ENCODE measurements at places on chromosomes 12 and 14. TPM values are rescaled to one million over a fixed set of nuclear protein-coding genes. Genes with fewer than 3 reads are reported as not detected.

The DNAH10 gene
- polyA plus RNA-seq, result 8.8 TPM

The RPS6KA5 gene
- 6.2 TPM for polyA plus RNA-seq

The FGD4 gene
- 15.0 TPM for polyA plus RNA-seq

The CIROP gene
- polyA plus RNA-seq, result not detected

The SDSL gene
- polyA plus RNA-seq, result 0.76 TPM

GRCh38 chr14:68541178-68541896 is 251.5 kb downstream of the ZFP36L1 start:
- no peak for DNase-seq

- DNase-seq, result no peak
Observed at GRCh38 chr12:128570191-128571065, 253.3 kb downstream of the SLC15A4 start.

GRCh38 chr12:130982565-130983225 is 29.0 kb downstream of the ADGRD1 start:
- DNase-seq, result no peak

DNA sequence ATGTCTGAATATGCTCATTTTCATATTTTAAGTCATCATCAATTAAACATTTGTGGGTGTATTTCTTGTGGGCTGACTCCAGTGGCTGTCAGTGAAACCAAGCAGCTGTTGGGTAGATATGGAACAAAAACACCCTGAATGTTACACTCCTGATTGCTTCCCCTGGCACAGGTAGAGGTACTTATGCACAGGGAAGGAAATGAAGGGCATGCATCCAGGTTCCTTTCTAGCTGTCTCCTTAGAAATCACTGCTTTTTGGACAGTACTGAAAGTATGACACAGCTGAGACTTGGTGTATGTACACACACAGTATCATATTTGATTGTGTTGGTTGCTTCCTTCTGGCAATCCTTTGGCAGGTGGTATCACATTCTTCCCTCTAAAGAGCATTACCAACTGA is 1006.7 kb downstream of the DIO2 start:
- no peak for DNase-seq

DNA sequence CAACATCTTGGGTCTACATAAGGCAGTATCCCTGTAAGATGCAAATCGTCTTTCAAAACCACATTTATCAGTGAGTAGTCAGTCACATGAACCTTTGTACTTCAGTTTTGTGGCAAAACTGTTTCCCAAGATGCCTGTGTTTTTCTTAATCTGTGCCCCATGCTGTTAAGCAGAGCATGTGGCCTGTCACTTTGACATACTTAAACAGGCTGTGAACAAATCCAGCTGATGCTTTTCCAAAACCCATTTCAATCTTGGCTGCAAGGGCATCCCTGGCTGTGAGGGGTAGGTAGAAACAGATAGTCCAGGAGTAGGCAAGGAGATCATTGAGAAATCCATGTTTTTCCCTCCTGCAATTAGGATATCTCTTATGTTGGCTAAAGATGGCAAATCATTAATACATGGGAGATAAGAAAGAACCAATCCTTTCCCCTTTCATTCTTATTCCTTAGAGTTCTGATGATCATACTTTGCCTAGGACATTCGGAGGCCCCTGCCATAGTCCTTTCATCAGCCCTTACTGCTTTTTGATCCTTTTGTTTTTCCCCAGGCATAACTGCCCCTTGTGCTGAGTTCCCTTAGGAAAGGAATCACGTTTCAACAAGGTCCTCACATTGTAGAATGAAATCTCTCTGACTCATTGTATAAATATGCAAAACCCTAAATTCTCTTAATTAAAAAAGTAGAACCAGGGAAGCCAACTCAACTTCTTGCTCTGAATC is 121.1 kb upstream of the EEA1 start:
- DNase-seq, result no peak

GRCh38 chr12:119803381-119803791 is 73.7 kb downstream of the CIT start:
- peak; percentile 65 for DNase-seq

GRCh38 chr12:81492131-81492720 is 266.9 kb downstream of the PPFIA2 start:
- DNase-seq, result no peak

DNA sequence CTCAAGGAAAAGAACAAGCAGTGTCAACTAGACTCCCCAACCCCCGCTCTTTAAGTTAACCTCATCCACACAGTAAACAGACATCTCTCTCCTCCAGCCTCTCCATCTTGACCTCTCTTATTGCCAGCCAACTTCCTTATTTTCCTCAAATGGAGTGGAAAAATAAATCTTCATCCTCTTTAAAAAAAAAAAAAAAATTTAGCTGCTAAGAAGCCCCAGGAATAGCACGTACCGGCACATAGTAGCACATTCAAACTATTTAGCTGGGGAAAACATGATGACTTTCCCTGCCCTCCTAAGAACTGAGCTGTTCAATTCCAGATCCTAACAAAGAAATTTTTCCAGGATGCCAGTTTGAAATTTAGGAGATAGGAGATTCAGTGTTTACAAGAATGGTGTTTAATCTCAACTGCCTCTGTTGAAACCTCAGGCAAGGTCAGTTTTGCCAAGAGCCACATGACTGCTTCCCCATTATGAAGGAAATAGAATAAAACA is 90.8 kb downstream of the EPS8 start:
- DNase-seq, result no peak

GRCh38 chr14:94342334-94342934 is 19.3 kb upstream of the SERPINA6 start:
- DNase-seq, result peak; percentile 90

DNA sequence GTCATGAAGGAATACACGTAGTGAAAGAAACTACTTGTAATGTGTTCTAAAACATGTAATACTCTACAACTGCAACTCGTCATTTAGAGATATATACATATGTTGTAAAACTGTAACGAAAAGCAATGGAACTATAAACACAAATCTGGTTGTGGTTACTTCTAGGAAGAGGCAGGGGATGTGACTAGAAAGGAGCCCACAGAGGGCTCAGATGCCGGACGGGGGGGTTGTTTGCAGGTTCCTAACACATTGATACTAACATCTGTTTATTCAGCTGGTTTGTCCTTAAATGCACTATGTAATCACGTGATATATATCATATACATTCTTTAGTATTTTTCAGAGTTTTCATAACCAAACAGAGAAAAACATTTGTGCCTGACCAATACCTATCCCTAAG is 16.1 kb upstream of the ANHX start:
- DNase-seq, result no peak

DNA sequence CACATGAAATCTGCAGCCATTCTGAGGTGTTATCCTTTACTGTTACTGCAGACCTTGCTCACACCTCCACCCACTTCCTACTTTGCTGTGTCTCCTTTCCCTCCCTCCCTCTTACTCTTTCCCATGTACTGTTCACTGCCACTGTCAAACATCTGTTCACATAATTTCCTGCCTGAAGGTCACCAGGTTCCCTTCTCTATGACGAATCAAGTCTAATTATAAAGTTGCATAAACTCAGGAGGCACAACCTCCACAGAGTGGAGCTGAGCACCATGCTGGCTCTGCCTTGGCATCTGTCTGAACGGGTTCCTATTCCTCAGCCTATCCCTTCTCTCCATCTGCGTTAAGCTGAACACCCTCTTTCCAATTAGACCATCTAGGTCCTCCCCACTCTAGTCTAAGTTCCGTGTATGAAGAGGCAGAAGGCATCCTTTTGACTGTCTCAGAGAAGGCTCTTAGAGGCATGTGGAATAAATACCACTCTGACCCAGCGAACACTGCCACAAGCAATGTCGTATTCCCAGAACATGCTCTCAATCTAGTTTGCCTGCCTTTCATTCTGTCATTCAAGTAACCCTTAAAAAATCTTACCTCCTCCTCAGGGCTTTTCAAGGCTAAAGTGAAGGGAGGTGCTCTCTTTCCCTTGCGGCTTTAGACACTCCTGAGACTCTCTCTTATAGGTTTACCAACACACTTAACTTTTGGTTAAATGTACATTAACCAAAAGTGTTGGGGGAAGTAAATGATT is 48.7 kb downstream of the ACADS start:
- DNase-seq, result no peak

DNA sequence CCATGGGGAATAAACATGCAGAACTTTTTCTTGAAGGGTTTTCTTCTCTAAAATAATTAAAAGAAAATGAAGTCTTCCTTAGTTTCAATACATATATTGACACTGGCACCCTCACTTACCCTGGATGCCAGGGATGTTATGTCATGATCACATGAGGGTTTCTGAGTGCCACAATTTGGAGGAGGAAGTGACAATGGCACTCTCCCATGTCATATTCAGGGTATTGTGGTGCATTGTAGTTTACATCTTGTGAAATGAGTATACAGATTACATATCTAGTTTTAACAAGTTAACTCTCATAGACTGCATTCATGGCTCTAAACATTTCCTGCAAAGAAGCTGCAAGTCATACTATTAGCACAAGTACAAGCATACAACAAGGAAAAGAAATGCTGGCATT is 37.7 kb downstream of the CCDC177 start:
- DNase-seq, result no peak

- no peak for DNase-seq
Observed at GRCh38 chr14:69506241-69506595, 21.7 kb downstream of the PLEKHD1 start.

GRCh38 chr12:108886873-108887629 is 7.2 kb downstream of the DAO start:
- no peak for DNase-seq
